Renal cortical epithelial cell (primary cell): ENCODE measurements at places on chromosomes 13 and 19. TPM values are rescaled to one million over a fixed set of nuclear protein-coding genes. Genes with fewer than 3 reads are reported as not detected.

ZBTB32 gene
- not detected in 2 replicates for total RNA-seq

SWSAP1 gene
- total RNA-seq: 0.70 and 1.0 TPM in 2 replicates

CEACAM3 gene
- total RNA-seq: not detected in 2 replicates

PLIN4 gene
- under 0.01 and 0.10 TPM in 2 replicates for total RNA-seq

CPB2 gene
- not detected in 2 replicates for total RNA-seq

CEACAM16 gene
- not detected in 2 replicates for total RNA-seq

TCF3 gene
- total RNA-seq: 39.2 and 102 TPM in 2 replicates

GRCh38 chr13:113050734-113051431, 54.7 kb upstream of the F7 start:
- DNase-seq: no peak

DNA sequence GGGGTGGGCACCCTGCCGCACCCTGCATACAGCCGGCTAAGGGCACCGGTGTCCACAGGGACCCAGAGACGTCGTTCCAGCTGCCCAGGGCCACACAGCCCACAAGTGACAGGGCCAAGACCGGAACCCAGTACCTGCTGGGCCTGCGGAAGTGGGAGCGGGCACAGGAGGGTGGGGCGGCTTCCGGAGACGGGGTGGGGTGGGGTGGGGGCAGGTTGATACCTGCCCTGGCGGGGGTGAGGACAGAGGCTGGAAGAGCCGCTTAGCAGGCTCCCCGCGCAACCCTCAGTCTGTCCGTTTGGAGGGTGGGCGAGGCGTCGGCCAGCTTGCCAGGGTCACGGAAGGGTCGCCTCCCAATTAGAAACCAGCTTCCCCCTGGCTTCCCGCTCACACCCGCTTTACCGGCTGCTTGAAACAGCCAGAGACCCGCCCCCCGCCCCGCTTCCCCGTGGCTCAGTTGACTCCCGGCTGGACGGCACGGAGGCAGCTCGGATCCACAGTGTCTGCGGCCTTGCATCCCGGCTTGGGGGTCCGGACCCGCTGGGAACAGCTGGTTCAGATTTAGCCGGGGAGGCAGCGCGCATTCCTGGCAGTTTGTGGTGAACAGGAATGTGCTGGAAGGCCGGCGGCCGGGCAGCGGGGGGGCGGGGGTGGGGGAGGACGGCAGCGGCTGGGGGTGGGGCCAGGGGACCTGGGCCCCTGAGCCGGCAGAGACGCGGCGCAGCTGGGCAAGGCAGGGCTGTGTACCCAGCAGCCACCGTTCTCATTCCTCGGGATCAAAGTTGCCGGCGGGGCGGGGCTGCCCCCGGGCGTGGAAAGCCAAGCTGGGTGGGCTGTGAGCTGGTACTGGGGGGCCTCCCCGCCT, 1.9 kb downstream of the CNN2 start:
- DNase-seq: peak; percentile 78

DNA sequence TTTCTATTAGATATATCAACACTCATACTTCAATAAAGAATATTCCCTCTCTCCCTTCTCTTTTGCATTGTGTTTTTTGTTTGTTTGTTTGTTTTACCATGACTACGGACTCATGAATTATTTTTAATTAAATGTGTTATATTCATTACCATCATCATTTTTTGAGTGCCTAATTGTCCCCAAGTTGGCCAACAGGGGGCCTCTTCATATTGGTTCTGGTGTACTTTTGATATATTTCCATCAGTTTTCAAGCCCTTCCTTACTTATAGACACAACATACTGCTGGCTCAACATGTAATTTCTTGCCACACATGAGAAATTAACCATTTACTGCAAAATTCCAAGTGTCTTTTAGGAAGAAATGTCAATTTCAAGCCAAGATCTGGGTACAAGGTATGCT, 54.5 kb upstream of the GPC6 start:
- no peak for DNase-seq

GRCh38 chr19:45250832-45251451, at the start of gene MARK4:
Gene MARK4 (plus strand): TSS chr19:45251271. CDS start chr19:45251589, 318 bp downstream.
- no peak for DNase-seq

- DNase-seq: no peak
Measured at GRCh38 chr13:51261610-51262249, 39.5 kb downstream of the FAM124A start.

DNA sequence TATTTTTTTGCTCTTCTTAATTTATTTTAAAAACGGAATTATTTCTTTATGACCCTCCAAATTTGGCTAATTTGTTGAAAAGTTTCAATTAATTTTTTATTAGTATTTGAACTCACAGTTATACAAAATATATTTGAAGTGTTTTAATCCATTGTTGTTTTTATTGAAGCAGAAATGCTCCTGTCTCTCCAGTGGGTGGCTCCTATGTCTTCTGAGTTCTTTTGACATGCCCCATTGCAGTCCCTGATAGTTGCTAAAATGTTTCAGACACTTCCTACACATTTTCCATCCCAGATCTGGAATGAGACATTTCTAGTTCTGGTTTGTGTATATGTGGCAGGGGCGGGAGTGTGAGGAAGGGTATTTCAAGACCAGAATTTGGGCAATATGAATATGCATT, 579.4 kb upstream of the PRR20A start:
- DNase-seq: peak; percentile 7

- no peak for DNase-seq
Measured at GRCh38 chr13:75872980-75873379, 236.8 kb downstream of the LMO7 start.
